ENCODE measurements at places on chromosomes 6 and 20.

- no peak for DNase-seq
Measured at GRCh38 chr20:63956664-63957003, 418 bp upstream of the UCKL1 start.

- DNase-seq = no peak
Measured at GRCh38 chr6:85920782-85921181, 278.1 kb upstream of the SYNCRIP start.

- no peak for DNase-seq
Measured at GRCh38 chr6:117771403-117771802, 96.1 kb downstream of the NUS1 start.

GRCh38 chr20:38046572-38046971 is 13.0 kb downstream of the RPRD1B start:
- DNase-seq = no peak

DNA sequence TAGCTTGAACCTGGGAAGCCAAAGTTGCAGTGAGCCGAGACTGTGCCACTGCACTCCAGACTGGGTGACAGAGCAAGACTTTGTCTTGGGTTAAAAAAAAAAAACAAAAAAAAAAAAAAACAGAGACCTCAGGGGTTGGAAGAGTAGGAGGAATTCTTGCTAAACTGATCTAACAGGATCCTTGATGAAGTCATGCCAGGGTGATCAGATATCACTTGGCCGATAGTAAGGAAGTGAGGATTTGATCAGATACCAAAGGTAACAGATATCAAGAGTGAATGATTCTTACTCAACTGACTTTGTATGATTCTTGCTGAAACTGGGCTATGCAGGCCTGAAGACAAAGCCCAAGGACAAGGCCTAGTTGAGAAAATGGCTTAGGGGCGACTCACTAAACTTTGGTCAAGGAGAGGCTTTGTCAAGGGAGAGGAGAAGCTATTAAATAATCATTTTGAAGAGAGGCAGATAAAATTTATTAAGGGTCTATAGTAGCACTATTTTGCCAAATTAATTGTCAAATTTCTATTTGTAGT is 624.7 kb downstream of the UTRN start:
- DNase-seq = no peak

DNA sequence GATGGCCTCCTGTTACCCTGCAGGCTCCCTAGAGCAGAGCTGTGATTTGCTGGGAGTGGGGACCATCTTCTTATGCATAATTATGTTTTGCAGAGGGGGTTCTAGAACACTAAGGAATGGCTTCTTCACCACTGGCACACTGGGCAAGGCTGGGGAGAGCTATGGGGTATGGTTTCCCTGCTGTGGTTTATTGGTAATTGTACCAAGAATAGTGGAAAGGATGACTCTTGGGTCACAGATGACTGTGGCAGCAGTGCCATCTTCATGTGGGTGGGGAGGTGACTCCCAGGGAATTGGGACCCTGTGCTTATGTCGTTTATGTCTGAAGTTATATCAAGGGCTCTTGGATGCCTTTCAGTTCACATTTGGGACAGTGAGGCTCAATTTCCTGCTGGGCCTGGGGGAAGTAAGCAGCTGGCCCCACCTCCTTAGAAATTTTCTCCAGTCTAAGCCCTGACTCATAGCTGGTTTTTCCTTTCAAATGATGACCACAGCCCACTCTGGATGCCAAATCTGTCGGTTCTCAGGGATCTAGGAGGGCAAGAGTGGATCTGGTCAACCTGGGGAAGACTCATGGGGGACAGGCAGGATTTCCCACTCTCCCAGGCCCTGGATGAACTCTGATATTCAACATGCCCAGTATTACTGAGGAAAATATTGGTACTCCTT is 230.8 kb downstream of the LRFN2 start:
- DNase-seq = no peak

DNA sequence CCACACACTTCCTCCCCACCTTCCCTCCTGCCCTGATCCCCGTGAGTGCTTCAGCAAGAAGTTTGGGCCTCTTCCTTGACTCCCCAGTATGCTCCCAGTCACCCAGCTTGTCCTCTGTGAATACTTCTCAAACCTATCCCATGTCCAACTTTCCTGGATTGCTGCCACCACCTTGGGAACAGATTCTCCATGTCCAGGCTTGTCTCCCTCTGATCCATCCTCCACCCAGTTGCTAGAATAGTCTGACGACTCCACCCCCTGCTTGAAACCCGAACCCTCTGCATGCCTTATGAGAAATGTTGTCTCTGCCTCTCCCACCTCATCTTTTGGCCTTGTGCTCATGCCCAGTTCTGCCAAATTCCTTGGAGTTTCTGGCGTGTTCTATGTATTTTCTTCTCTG is 108.0 kb downstream of the PPP1R14C start:
- DNase-seq = no peak

- peak; percentile 84 for DNase-seq
Measured at GRCh38 chr6:4647414-4648365, 128.5 kb upstream of the CDYL start.

DNA sequence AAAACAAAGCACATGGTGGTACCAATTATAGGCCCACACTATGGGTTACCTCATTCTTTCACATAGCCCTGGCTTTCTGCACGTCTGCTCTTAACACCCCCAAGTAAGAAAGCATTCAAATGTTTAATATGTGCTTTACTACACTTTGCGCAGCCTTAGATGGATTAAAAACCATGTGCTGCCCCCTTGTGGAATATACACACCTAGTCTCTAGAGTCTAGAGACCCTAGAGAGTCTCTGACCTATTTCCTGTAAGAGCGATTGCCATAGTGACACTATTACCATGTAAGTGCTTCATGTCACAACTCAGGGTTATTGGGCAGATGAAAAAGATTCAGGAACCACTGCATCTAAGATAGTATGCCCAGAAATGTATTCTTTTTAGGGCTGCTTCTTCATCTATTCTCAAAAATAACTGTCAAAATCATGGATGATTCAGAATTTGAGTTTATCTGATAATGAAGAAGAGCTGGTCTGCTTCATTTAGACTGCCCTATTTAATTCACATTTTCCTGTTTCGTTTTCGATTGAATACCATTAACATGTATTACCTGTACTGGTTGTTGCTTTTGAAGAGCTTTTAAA is 186.3 kb downstream of the ADGB start:
- DNase-seq = peak; percentile 88

DNA sequence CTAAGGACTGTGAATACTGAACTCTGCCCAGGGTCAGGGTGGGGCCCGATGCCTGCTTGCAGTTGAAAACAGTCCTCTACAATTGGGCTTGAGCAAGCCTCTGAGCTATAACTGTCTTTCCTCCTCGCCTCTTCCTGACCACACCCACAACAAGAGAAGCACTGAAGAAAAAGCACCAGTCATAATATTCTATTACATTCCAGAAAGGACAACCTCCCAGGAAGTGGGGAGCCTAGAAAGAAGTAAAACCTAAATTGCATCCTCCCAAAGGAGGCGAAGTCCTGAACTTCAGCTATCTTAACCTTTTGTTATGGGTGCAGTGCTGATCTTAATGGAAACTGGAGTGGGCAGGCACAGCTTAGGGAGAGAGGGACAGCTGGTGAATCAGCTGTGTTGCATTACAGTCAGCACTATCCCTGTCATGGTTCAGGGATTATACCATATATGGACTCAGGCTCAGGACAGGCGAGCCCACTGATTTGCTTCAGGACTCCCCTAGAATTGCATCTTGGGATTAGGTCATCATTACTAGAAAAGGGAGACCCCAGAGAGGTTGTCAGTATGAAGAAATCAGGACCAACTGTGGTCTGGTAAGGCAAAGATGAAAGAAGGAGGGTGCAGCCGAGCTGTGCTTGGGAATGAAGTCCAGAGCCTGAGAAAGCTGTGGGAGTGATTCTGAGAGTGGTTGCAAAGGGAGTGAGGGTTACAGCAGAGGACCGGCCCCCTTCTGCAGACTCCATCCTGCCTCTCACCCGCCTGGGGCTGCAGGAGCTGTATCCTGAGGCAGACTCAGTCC is 18.3 kb upstream of the TRAM2 start:
- DNase-seq = peak; percentile 97

DNA sequence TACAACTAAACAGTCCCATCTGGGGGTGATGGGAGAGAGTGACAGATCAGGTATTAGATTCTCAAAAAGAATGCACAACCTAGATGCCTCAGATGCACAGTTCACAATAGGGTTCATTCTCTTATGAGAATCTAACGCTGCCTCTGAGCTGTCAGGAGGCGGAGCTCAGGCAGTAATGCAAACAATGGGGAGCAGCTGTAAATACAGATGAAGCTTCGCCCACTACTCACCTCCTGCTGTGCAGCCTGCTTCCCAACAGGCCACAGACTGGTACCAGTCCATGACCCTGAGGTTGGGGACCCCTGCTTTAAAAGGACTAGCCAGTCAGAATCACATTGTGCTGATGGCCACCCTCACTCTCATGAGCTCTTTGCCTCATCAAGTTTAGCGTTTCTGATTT is 247.0 kb upstream of the KCNQ5 start:
- DNase-seq = no peak

DNA sequence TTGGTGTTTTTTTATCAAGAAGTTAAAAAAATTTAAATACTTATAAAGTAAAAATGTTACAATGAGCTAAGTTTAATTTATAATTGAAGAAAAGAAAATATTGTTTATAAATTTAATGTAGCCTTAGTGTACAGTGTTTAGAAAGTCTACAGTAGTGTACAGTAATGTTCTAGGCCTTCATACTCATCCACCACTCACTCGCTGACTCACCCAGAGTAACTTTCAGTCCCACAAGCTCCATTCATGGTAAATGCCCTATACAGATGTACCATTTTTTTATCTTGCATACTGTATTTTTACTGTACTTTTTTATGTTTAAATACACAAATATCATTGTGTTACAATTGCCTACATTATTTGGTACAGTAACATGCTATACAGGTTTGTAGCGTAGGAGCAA is 26.0 kb downstream of the HTR1E start:
- no peak for DNase-seq

DNA sequence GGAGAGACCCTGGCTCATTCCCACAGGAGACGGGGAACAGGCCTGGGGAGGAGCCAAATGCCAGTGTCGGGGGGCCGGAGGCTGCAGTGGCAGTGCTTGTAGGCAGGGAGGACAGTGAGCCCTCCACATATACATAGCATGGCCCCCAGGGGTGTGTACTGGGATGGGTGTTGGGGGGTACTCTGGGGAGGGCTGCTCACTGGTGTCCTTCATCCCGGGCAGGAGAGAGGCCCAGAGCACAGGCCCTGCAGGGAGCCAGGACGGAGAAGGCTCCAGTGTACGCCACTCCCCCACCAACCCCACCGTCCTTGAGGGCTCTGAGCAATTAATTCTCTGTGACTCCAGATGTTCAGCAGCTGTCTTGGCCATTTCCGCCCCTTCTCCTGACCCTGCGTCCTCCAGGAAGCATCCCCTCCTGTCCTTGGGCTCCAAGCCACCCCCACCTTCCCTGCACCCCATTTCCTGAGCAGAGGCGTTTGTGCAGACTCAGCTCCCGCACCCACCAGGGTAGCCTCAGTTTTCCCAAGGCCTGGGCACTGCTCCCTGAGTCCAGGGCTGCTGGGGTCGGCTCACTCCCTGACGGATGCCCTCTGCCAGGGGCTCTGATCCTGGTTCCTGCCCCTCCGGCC is 3.4 kb upstream of the ABHD16B start:
- no peak for DNase-seq

DNA sequence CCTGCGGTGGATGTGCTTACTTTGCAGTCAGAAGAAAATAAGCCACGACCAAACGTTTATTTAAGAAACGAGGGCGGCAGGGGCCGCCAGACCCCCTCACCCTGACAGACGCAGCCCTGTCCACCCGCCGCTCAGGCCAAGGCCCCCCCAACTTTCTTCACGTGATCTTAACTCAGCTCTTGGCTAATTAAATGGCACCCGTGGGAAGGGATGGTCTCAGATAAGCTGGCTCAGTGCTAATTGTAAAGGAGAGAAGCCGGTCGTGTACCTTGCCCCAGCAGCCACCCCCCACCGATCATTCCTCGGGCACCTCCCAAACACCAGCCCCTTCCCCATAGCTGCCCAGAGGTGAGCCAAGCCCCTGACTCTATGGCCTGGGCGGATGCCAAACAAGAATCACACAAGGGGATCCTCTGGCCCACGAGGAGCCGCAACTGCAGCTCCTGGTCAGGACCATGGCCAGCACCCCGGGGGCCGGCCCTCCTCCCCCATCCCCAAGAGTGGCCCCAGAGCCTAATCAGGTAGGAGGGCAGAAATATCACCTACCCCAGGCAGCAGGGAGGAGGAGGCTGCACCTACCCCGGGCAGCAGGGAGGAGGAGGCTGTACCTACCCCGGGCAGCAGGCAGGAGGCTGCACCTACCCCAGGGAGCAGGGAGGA is 11.2 kb downstream of the KCNQ2 start:
- no peak for DNase-seq

DNA sequence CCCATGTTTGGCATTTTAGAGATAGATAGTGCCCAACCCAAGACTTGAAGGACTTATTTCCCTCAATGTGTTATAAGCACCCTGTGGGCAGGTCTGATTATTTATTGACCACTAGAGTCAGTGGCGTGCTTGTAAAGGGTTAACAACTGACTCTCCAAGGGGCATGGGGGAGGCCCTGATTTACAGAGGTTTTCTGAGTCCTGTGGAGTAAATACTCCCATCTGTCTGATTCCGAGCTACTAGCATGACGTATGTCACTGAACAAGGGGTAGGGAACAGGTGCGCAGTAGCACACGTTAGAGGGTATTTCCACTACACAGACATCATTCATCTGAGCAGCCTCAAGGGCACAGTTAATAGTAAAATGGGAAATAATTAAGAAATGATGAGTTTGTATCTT is 17.4 kb upstream of the TRAM2 start:
- DNase-seq = peak; percentile 92

- DNase-seq = no peak
Measured at GRCh38 chr6:10425975-10426780, 11.3 kb upstream of the TFAP2A start.

GRCh38 chr6:133369773-133370272 is 128.7 kb downstream of the EYA4 start:
- DNase-seq = no peak

DNA sequence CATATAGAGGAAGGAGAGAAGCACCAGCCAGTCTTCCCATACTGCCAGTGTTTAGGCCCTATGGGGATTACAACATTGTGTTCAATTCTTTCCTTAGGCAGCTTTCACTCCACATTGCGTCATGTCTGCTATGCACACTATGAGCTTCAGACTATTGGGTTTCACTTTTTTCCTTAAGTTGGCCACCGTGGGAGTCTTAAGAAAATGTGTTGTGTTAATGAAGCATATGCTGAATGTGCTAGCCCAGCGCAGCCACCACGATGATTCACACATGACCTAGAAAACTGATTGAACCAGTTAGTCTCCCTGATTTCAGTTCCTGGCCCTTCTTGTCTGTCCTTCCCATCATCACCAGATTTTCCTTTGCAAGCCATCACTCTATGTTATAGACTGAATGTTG is 21.5 kb downstream of the TUBB2B start:
- DNase-seq = no peak

DNA sequence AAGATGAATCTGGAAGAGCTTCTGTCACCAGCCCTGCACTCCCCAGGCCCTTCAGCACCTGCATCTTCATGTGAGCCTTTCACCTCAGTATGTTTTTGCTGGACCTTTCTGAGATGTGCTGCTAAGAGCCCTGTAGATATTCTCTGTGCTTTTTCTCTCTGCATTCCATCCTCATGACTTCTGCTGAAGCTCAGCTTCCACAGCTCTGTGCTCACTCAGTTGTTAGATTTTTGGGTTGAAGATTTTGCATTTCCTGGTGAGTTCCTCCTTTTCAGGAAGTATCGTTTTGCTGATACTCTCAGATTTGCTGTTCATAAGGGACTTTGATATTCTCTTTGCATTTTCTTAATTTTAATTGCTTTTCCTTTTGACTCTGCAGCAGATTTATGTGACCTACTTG is 18.3 kb downstream of the KIAA1586 start:
- DNase-seq = no peak

Data from NCI-H82 (cell line).